NCI-H146 (cell line): ENCODE measurements at places on chromosomes 3 and 15.
A peak's percentile ranks its signal among the peaks of the same experiment; 100 is the strongest.

DNA sequence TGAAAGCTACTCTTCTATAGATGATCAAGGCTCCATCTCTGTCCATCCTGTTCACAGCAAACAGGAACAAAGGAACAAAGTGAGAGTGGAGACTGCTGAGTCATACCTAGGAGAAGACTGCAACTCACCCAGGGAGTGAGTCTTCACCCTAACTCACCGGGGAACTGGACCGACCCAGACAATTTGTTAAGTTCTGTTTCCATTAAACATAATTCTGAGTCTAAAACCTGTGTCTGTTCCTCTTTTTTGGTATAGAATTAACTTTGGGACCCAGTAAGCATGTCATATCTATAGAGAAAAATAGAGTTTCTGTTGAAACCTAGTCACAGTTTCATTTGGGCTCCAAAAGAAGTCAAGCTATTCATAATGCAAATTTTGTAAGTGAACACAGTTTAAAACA, 21.6 kb downstream of the CCDC80 start:
- no peak for DNase-seq

- no peak for DNase-seq
Observed at GRCh38 chr3:135516143-135516542, 449.4 kb upstream of the PPP2R3A start.

GRCh38 chr3:184756151-184757021, 44.5 kb upstream of the MAGEF1 start:
- no peak for DNase-seq

GRCh38 chr3:18010001-18010400, 267.6 kb upstream of the TBC1D5 start:
- no peak for DNase-seq

DNA sequence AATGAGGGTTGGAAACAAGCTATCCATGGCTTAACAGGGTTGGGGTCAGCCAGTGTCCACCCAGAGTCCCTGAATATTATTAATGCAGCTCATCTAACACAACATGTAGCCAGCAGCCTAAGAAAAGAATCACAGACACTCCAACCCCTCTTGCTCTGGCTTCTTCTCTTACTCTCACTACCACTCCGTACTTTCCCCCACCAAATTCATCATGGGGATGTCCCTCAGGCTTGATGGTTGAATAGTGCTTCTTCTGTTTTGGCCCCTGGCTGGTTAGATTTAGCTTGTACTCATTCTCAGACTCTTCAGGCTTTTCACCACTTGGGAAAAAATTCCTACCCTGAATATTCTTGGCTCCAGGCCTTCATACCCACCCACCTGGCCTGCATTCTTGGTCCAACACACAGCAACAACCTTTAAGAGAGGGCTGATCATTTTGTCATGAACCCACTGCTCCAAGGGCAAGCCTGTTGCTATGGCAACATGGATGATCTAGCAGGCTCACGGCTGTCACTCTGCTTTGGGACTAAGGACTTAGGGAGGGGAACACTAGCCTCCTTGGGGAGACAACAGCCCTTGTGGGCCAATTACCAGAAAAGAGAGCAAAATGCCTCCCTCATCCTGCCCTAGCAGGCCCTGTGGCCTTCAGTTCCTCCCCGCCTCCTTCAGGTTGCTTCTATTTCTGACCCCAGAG, 9.4 kb upstream of the MED12L start:
- peak; percentile 22 for DNase-seq

GRCh38 chr3:69326855-69327300, 59.0 kb downstream of the FRMD4B start:
- DNase-seq: no peak

DNA sequence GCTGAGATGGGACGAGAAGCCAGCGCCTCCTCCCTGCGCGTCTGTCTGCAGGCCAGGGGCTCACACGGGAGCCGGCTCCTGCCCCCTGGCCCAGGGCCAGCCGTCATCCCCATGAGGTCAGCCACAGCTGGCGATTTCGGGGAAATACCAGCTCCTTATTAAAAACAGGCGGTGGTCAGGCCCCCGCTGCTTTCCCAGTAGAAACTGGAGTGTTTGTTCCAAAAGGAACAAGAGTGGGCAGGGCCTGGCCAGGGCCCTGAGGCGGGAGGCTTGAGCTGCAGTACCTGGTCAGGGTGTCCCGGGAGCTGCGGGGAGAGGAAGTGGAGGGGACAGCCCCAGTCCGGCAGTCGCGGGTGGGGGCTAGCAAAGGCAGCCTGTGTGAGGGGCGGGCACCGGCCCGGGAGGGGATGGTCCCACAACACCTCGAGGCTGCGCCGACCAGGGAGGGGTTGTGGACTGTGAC, 17.8 kb downstream of the MYL3 start:
- peak; percentile 74 for DNase-seq

- DNase-seq: no peak
Observed at GRCh38 chr15:85649372-85649771, 145.4 kb downstream of the KLHL25 start.

DNA sequence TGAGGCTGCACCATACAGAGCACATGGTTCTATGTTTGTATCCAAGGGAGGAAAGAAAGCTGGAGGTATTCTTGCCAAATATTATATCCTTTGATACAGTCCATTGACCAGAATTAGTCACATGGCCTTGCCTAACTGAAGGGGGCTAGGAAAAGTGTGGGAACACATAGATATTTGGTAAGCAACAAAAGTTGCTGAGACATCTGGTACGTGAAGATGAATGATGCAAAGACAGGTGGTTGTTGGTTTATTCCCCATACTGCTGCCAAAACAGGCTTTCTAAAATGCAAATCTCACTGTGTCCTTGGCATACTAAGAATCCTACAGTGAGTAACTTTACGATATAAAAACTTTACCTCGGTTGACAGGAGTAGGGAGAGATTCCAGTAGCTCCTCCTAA, 162.2 kb downstream of the VGLL3 start:
- no peak for DNase-seq

- DNase-seq: no peak
Observed at GRCh38 chr3:5126586-5126985, 4.5 kb downstream of the ARL8B start.

GRCh38 chr3:179432021-179432420, 19.2 kb downstream of the GNB4 start:
- no peak for DNase-seq

DNA sequence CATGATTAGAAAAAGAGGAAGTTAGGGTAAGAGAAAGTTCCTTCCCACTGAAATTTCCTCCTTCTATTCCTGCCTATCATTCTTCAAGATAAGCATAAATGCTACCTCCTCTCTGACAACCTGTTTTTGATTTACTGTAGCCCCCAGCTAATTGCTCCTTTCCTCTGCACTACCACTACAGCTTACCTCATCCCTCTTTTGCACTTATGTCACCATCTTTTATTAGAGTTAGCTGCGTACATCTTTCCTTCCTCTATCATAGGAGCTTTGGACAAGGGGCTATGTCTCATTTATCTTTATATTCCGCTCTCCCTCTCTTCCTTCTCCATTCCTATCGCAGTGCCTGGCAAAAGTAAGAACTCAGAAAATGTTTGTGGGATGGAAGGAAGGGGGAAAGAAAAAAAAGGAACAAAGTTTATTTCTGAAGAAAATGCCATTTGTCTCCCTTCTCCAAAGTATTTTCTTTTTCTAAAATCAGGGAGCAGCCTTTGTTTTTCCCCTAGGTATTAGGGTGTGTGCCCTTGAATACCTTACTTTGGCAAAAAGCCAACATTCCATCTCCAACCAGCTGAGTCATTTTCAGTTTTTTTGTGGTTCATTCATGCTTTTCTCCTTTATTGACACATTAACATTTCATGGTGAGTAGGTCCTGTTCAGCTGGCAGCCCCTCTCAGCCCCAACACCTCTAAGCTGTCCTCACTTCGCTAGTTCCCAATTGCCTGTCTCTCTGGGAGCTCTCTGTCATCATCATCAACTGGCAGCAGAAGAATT, 87.6 kb upstream of the SOX2 start:
- DNase-seq: peak; percentile 99

GRCh38 chr3:134903837-134904236, 108.8 kb downstream of the EPHB1 start:
- DNase-seq: peak; percentile 72

DNA sequence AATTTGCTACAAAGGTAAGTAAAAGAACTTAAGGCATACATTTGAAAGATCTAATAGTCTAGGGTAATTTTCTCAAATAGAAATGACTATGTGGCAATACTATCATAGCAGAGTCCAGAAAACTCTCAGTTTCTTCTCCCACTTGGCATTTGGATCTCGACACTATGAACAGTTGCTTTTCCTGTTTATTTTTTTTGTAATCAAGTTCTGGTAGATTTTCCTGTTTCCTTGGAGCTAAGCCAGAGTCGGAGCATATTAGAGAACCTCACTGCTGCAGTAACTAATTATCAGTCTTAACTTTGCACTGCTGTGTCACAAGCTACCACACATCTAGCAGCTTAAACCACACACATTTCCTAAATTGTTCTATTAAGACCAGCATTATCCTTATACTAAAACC, 44.9 kb upstream of the ZNF385D start:
- no peak for DNase-seq

DNA sequence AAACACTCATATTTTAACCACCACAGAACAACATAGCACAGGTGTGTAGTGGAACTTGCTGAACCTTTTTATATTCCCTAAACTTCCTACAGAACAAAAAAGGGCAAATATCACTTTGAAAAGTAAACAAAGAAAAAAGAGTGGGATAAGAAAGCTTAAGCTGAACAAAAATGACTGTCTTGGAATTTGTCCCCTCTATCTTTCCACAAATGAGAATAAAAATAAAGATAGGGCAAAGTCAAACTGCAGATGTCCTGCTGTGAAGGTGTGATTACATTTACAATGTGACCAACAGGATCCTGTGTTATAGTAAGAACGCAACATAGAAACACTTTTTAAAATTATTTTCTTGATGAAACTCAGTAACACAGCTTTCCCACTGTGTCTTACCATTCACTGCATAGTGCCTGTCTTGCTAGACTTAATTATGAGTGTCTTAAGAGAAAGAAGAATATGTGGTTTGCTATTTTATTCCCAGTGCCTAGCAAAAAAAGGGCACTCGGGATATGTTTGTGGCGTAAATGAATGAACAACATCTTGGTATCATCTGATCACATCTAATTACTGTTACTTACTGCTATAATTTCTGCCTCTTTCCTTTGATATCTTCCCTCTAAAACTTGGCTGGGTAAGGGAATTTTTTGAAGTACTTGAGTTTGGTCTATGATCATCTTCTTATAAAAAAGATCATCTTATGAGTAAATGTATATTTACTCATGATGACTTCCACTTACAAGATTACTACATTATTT, 67.5 kb downstream of the DENND4A start:
- no peak for DNase-seq

DNA sequence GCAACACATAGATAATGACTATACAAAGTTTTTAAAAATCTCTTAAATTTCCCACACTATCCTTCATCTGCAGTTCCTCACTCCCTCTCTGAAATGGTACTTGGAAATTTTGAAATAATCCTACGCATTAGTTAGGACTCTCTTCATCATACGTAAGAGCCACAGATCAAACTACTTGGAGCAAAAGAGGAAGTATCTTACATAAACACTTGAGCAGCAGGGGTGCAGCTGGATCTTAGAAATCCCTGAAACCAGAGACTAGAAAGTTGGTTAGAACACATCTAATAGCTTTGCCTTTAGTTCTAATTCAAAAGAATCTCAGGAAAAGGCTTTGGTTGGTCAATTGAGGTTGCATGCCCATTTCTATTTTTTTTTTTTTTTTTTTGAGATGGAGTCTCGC, 38.8 kb upstream of the ZNF445 start:
- DNase-seq: no peak

- no peak for DNase-seq
Observed at GRCh38 chr15:92745845-92746271, 90.3 kb upstream of the FAM174B start.

- DNase-seq: no peak
Observed at GRCh38 chr3:72449551-72449950, 398.7 kb downstream of the SHQ1 start.
